ENCODE measurements at places on chromosomes 2 and 18.

- DNase-seq: no peak
These were observed 51.4 kb downstream of the CCDC141 start for GRCh38 chr2:178998539-178998938.

DNA sequence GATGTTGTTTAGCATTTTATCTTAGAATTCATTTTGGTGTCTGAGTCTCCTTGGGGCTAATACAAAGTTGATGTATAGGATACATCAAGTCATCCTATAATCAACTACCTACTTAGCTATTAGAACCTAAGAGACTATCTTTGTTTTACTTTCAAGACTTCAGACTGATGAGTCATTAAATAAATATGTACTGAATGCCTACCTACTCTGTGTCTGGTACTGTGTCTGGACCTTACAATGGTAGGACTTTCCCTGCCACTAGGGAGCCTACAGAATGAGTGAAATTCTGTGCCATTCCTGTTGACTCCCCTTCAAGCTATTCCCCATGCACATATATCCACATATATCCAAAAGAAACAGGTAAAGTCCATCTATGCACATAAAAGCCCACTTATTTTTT, 114.5 kb downstream of the ERBB4 start:
- DNase-seq: no peak

- no peak for DNase-seq
These were observed 138.7 kb downstream of the DHRS9 start for GRCh38 chr2:169208026-169208425.

DNA sequence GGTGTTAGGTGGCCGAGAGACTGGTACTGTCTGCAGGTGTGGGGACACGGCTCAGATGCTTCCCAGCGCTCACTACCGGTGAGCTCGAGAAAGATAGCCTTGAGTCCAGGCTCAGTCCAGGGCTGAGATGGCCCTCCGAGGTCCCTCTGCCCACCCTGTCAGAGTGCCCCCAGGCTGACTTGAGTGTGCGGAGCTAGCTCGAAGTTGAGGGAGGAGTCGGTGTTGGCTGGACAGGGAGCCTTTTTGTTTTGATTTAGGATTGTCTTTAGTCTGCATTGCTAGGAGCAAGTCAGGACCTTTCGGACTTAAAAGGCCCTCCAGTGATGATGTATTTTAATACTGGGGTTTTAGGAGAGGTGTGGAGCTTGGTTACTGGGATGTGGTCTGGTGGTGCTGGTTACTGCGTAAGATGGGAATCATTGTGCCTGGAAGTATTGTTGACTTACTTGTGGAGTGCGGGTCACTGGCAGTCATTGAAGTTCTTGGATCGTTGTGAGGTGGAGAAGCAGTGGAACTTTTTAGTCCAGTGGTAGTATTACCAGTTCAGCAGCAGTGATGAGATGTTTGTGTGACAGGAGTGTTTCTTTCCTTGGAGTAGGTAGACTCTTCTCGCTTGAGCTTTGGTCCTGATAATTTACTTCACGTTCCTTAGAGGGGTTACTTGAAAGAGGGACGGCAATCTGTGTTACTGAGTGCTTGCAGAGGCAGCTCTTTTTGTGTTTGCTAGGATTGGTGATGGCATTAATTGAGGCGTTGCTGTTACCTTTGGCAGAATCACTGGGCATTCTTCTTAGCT, 633 bp downstream of the KIAA1328 start:
- DNase-seq: no peak

DNA sequence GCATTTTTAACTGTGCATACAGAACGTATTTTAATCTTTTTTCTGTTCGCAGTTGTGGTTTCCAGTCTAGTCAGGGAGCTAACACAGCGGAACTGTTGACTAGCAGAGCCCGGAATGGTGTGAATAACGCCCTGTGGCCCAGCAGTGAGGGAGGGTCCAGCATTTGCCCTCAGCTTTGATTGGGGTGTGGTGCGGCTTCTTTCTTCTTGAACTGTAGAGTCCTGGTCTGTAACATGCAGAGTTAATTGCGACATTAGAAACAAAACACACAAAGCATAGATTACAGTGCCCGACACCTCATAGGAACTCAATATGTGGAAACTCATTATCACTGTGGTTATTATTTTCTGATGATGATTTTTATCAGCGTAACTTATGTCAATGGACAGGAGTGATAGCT, 253.6 kb downstream of the SOX11 start:
- DNase-seq: no peak

GRCh38 chr2:177733322-177733855, 339.2 kb downstream of the PDE11A start:
- no peak for DNase-seq

GRCh38 chr2:66494708-66495107, 59.8 kb downstream of the MEIS1 start:
- DNase-seq: no peak

- DNase-seq: no peak
These were observed 129.0 kb downstream of the SOCS6 start for GRCh38 chr18:70417847-70418246.

GRCh38 chr2:3661149-3661660, 3.2 kb downstream of the ALLC start:
- no peak for DNase-seq

- no peak for DNase-seq
These were observed 49.7 kb downstream of the CDH2 start for GRCh38 chr18:28127228-28127627.

DNA sequence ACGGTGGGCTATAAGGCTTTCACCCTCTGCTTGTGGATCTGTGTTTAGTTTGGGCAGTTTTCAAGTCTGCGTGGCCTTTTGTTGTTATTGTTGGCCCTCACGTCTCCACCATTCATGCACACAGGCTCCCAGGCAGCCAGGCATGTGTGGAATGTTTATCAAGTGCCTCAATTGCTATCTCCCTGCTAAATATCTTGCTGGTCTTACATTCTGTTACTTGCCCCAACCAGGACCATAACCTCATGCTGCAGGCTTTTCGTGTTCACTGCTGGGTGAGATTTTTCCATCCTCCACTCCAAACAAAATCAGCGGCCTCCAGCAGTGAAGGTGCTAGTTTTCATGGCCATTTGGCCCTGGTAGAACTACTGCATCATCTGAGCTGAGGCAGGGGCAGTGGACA, 63.0 kb upstream of the DSC1 start:
- no peak for DNase-seq

DNA sequence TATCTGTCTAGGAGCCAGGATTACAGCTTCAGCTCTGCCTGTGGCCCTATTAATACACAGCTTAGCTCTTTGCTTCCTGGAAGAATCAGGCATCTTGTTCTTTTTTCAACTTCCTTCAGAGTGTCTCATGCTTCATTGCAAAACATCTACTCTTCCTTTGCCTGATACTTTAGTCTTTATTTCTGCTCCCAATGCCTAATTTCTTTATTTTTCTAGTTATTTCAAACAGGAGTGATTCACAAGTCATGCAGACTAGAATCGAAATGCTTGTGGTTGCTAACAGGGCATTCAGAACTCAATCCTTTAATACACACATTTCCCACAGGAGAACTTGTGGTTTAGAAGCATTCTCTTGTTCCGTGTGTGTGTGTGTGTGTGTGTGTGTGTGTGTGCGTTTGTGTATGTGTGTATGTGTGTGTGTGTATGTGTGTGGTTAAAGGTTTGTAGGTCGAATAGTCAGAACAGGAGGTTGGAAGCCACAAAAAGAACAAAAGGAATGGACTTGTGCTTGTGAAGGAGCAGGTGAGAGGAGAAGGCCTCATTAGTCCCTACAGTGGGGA, 28.3 kb upstream of the INSIG2 start:
- no peak for DNase-seq

GRCh38 chr18:77059294-77059916, 73.2 kb downstream of the MBP start:
- peak; percentile 63 for DNase-seq

DNA sequence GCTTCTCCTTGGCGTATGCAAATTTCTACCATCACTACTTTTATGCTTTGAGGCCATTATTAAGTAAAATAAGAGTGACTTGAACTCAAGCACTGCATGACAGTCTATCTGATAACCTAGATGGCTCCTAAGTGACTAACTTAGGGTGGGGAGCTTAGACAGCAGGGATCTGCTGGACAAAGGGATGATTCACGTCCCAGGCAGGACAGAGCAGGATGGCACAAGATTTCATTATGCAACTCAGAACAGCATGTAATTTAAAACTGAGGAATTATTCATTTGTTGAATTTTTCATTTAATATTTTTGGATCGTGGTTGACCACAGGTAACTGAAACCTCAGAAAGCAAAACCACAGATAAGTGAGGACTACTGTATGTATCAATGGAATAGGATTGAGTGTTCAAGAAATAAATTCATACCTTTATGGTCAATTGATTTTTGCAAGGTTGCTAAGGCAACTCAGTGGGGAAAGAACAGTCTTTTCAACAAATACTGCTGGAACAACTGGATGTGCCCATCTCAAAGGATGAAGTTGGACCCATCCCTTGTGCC, 115.3 kb downstream of the MBD2 start:
- DNase-seq: no peak

GRCh38 chr2:205073433-205074020, 528.3 kb downstream of the PARD3B start:
- DNase-seq: no peak

- DNase-seq: peak; percentile 53
These were observed 756 bp upstream of the OST4 start for GRCh38 chr2:27071990-27072830.

GRCh38 chr2:24743924-24744323, 49.3 kb downstream of the PTRHD1 start:
- peak; percentile 10 for DNase-seq

GRCh38 chr2:151668737-151669136, 65.5 kb downstream of the NEB start:
- no peak for DNase-seq

DNA sequence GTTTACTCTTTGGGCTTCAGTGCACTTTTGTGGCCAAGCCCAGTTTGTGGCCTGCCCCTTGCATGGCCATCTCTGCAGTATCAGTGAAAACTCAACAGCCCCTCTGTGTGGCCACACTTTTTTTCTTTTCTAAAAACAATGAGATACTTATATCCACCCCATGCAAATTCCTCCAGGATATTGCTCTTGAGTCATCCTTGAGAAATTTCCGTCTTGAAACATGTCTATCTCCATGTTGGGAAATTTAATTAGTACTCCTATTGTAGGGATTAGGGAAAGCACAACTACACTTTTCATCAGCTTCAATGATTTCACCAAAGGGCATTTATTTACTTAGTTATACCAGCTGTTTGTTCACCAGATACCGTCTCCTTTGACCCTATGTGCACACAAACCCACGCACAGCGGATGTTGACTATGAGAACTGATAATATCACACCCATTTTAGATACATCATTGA, 993.1 kb downstream of the TSN start:
- DNase-seq: no peak

- no peak for DNase-seq
These were observed 31.9 kb downstream of the EXOC6B start for GRCh38 chr2:72793798-72794440.

DNA sequence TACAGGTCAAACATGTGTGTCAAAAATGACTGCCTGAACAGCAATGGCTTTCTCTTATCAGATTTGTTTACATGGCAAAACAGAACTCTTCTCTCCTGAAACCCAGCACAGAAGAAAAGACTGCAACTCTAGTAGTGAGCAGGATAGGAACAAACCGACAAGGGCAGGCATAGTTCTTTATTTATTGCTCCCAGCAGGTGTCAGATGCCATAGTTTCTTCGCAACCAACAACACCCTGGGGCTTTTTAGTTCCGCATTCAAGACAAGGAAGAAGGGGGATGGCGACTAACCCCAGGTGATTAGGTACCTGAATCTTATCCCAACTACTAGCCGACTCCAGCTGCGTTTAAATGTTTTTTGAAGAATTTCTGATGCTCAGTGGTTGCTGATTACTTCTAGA, 367.5 kb upstream of the FIGN start:
- no peak for DNase-seq

- no peak for DNase-seq
These were observed 31.0 kb upstream of the SNTG2 start for GRCh38 chr2:919672-920071.

- DNase-seq: no peak
These were observed 91.7 kb upstream of the CNGA3 start for GRCh38 chr2:98254504-98255059.

DNA sequence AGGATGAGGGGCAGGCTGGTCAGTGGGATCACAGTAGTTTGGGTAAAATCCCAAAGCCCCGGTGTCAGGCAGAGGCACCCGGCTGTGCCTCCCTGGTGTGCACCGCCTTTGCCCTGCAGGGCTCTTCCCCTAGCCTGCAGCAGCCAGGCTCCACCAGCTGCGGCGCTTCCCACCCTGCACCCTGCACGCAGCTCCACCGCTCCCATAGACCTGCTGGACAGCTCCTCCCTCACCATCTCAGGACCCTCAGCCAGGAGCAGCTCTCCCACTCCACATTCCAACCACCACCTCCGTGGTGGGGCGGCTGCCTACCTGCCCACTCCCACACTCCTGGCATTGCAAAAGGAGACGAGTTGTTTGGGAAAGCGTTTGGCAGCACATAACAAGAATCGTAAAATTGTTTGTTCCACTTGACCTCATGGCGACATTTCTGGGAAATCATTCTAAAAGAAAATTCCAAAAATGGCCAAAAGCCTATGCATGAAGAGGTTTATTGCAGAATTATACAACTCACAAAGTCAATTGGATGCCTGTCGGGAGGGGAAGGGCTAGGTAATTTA, 287.4 kb upstream of the HDAC4 start:
- no peak for DNase-seq

- peak; percentile 52 for DNase-seq
These were observed 7.6 kb upstream of the MSTN start for GRCh38 chr2:190069936-190070696.

- no peak for DNase-seq
These were observed 185.5 kb downstream of the C1D start for GRCh38 chr2:67877301-67877700.

- DNase-seq: no peak
These were observed 38.0 kb downstream of the PPP3R1 start for GRCh38 chr2:68214381-68214780.

DNA sequence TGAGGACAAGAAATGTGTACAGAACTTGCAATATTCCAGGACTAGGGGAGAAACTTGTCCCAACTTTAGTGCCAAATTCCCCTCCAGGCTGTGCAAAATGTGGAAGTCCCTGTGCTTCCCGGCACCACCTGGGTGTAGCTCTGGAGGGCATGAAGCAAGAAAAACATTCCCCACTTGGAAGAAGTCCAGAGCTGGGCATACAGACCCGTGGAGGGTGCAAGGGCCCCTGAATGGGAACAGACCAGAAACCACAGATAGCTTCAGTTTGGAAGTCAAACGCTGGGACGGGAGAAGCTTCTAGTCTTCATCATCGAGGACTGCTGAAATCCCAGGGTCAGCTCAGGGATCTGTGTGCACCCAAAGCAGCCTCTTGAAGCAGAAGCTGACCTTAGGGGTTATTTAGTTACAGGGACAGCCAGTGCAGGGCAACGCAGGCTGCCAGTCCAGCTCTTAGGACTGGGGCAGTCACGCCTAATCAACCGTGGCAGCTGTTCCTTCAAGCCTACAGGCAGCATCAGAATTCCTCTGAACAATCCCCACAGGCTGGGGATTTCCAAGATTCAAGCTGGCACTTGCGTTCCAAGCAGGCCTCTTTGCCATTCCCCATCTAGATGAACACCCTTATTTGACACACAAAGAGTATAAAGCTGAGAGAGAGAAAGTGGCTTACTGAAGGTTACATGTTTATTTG, 269.4 kb downstream of the LOXHD1 start:
- DNase-seq: no peak

Measured in CD4-positive, alpha-beta T cell treated with Interleukin-10 for 1 hour (primary cell).